ENCODE measurements at places on chromosomes 3 and 15.

DNA sequence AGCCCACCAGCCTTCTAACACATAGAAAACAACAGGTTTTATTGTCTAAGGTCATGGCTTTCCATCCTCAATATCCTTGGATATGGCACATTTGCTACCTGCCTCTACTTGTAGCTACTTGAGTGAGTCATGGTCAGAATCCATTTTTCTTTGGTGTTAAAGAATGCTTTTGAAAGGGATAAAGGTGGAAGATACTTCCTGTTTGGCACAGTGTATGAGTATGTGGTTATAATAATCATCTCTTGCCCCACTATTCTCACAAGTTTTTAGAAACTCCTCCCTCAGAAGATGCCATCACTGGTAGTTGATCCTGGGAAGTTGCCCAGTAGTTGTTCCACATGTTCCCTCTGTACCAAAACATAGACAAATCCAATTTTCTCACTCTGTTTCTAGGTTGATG is 508.6 kb upstream of the IL12A start:
- no peak for DNase-seq

DNA sequence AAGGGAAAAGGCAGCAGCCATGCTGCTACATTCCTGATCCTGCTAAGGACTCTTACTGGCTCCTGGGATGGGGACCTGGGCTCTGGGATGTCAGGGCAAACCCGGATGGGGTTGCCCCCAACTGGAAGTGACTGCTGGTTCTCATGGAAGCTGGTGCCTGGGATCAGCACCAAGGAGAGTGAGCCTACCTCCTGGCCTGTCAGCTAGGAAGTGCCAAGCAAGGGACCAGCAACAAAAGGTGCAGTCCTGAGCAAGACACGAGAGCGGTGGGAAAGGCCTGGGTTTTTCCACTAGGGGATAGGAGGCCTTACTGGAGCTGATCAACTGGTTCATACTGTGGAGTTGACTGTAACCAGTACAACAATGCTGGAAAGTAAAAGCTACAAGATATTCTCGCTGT is 47.9 kb upstream of the SYNM start:
- DNase-seq, result no peak

DNA sequence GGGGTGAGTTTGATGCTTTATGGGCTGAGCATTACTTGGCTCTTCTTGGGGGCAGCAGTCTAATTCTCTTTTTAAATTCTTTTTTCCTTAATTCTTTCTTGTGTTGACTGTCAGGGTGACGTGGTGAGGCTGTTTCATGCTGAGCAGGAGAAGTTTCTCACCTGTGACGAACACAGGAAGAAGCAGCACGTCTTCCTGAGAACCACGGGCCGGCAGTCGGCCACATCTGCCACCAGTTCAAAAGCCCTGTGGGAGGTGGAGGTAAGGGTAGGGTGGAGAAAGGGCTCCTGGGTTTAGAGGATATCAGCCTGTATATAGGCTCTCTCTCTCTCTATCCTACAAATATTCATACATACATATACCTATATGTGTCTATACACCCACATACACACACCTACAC is 152.3 kb downstream of the ITPR1 start:
- DNase-seq, result no peak

DNA sequence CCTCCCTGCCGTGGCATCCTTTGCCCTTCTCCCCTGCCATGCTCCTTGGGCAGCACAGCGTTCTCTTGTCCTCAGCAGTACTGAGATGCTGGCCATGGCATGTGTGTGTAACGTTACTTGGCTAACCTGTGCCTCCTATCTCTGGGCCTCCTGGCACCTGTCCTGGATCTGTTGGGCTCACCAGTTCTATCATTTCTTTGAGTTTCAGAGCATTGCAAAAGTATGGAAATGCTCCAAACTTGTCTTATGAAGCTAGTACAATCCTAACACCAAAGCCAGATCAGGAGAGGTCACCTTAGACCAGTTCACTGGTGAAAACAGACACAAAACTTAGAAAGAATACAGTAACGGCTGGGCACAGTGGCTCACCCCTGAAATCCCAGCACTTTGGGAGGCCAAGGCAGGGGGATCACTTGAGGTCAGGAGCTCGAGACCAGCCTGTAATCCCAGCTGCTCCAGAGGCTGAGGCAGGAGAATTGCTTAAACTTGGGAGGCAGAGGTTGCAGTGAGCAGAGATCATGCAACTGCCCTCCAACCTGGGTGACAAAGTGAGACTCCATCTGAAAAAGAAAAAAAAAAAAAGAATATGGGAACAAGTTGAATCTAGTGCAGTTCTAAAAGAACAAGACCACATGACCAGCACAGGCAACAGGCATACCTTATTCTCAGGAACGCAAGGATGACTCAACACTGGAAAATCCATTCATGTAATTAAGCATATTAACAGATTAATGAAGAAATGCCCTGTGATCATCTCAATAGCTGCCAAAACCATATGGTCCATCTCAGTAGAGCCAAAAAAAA is 62.4 kb upstream of the TRPM1 start:
- DNase-seq, result no peak

DNA sequence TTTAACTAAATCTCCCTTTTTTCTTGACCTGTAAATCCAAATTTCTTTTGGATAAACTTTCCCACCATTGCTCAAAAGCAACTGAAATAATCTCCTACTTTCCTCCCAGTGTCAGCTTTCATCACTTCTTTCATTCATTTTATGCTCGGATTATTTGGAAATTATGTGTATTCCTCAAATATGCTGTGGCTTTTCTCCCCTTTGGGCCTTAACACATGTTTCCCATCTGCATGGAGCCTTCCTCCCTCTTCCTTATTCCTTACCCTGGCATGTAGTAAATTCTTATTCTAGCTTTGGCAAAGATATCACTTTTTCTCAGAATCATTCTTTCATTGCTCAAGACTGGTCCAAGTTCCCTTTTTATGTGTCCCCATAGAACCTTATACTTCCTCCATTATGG is 41.8 kb upstream of the TUSC7 start:
- no peak for DNase-seq

DNA sequence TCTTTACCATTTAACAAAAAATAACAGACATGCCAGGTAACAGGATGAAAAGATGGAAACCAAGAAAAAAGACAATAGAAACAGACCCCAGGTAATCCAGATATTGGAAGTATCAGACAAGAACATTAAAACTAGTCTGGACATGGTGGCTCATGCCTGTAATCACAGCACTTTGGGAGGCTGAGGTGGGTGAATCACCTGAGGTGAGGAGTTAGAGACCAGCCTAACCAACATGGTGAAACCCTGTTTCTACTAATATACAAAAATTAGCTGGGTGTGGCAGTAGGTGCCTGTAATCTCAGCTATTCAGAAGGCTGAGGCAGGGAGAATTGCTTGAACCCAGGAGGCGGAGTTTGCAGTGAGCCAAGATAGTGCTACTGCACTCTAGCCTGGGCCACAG is 40.6 kb downstream of the ACAD9 start:
- no peak for DNase-seq

- DNase-seq, result no peak
Measured at GRCh38 chr15:65841121-65841930, 28.0 kb upstream of the RAB11A start.

- DNase-seq, result no peak
Measured at GRCh38 chr15:100050877-100051786, 290.6 kb downstream of the ADAMTS17 start.

DNA sequence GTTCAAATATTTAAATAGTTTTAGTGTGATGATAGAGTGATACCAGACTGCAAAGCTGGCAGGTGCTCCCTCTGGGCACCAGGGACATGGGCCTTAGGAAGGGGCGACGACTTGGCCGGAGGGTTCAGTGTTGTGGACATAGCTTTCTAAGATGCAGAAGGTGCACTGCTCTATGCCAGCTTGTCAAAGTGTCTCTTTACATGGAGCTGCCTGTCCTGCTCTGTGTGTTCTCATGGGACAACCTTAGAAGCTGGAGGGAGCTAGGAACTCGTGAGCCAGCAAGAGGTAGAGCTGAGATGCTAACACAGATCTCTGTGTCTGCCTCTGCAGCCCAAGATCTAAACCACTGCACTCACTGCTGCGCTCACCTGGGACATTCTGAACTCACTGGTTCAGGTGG is 77.8 kb downstream of the SENP2 start:
- no peak for DNase-seq

GRCh38 chr3:142782616-142783015 is 58.8 kb downstream of the TRPC1 start:
- DNase-seq, result no peak

- no peak for DNase-seq
Measured at GRCh38 chr3:30538791-30539190, 67.6 kb upstream of the TGFBR2 start.

DNA sequence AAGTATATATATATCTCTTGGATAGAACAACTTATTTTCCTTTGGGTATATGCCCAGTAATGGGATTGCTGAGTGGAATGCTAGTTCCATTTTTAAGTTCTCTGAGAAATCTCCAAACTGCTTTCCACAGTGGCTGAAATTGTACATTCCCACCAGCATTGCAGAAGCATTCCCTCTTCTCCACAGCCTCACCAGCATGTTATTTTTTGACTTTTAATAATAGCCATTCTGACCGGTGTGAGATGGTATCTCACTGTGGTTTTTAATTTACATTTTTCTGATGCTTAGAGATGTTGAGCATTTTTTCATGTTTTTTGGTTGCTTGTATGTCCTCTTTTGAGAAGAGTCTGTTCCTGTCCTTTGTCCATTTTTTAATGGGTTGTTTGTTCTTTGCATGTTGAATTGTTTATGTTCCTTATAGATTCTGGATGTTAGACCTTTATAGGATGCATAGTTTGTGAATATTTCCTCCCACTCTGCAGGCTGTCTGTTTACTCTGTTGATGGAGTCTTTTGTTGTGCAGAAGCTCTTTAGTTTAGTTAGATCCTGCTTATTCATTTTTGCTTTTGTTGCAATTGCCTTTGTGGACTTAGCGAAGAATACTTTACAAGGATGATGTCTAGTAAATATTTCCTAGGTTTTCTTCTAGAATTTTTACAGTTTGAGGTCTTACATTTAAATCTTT is 82.7 kb upstream of the NR2F2 start:
- DNase-seq, result no peak

GRCh38 chr3:131630097-131630496 is 127.3 kb upstream of the MRPL3 start:
- no peak for DNase-seq

GRCh38 chr3:16550305-16550675 is 36.8 kb upstream of the RFTN1 start:
- DNase-seq, result no peak

DNA sequence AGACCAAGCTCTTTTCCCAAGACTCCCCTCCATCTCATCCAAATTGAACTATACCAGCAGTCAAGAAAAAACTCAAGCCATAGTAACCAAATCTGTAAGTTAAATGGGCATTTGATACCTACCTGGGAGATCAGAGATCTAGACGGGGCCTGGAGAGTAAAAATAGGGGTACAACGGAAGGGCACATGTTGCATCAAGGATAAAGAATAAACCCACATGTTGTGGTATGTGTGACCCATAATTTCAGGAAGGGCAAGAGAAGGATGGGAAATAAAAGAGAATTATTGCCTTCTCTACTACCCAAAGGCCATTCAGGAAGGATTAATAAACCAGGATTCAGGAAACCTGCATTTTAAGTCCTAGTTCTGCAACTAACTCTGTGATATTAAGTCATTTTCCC is 1.5 kb downstream of the TEX55 start:
- DNase-seq, result no peak

- DNase-seq, result no peak
Measured at GRCh38 chr3:66538390-66538789, 37.6 kb upstream of the LRIG1 start.

DNA sequence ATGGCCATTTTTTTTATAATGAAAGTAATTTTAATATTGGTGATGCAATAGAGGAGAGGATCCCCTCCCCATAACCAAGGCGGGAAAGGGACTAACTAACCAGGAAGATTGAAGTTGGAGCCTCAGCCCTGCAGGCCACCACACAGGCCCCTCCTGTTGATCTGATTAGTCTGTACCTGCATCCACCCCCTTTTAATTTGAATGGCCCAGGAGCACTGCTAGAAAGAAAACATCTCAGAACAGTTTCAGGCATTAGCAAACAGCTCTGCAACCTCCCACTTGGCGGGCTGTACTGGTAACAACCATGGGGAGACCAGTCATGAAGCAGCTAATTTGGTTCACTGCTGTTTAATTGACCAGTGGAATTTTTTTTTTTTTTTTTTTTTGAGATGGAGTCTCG is 10.3 kb downstream of the CAV3 start:
- DNase-seq, result no peak

DNA sequence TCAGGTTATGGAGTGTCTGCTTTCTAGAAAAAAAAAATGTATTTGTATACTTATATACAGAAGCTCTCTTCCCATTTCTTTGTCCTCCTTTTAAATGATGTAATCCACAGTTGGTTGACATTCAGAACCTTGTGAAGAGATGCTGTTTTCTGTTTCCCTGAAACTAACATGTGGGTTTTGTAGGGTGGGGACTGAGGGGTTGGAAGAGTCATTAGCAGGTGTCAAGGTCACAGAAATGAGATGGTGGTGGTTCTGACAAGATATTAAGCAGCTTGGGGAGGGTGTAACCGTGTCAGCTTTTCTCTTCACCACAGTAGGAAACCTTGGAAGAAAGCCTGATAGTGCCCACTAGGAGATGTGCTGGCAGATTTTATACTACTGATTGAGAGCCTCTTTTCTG is 2.4 kb downstream of the RASA2 start:
- DNase-seq, result no peak

GRCh38 chr3:155354658-155355057 is 61.2 kb upstream of the STRIT1 start:
- no peak for DNase-seq

DNA sequence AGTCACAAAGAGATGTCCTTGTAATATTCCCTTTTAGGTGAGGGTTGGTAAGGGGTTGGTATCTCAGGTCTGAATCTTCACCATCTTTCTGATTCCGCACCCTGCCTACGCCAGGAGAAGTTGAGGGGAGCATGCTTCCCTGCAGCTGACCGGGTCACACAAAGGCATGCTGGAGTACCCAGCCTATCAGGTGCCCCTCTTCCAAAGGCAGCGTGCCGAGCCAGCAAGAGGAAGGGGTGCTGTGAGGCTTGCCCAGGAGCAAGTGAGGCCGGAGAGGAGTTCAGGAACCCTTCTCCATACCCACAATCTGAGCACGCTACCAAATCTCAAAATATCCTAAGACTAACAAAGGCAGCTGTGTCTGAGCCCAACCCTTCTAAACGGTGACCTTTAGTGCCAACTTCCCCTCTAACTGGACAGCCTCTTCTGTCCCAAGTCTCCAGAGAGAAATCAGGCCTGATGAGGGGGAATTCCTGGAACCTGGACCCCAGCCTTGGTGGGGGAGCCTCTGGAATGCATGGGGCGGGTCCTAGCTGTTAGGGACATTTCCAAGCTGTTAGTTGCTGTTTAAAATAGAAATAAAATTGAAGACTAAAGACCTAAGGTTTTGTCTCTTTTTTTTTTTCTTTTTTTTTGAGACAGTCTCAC is 19.8 kb downstream of the TYRO3 start:
- no peak for DNase-seq

- no peak for DNase-seq
Measured at GRCh38 chr15:99447497-99448371, 118.0 kb upstream of the MEF2A start.

DNA sequence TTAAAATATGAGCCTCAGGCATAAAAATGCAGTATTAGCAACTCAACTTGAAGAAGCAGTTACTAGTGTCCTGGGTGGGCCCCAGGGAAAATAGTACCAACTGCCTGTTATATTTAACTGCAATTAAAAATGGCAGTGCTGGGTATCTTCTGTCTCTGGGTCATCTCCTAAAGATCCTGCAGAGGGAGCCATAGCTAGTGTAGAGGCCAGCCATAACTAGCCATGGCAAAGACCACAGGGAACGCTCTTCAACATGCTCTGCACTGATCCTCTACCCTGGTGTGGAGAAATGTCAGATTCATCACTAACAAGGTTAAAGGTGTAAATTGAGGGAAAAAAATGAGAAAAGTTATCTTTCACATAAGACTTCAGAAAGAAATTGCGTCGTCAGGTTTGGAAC is 181.3 kb downstream of the SNRPN start:
- DNase-seq, result no peak

- DNase-seq, result no peak
Measured at GRCh38 chr3:141485641-141486495, 959 bp upstream of the RASA2 start.

Measured in cortex of kidney (tissue), 1 donor.